GM04503 (cell line): ENCODE measurements at places on chromosomes 3 and 15.

DNA sequence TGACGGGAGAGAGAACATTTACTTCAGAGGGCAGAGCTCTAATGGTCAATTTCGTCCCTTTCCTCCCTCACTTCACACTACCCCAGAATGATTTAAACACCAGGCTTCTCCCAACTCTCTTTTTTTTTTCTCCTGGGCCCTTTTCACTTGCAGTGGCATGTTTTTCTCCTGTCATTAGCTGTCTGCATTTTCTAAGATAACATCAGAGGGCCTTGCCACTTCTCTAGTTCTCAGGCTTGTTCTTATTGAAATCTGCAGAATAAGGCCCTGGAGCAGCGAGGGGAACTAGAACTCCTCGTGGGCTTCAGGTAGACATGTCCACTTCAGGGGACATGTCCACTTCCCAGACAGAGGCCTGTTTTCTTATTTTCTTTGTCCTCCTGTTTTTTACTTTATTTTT, 514.4 kb upstream of the TBL1XR1 start:
- DNase-seq: no peak

DNA sequence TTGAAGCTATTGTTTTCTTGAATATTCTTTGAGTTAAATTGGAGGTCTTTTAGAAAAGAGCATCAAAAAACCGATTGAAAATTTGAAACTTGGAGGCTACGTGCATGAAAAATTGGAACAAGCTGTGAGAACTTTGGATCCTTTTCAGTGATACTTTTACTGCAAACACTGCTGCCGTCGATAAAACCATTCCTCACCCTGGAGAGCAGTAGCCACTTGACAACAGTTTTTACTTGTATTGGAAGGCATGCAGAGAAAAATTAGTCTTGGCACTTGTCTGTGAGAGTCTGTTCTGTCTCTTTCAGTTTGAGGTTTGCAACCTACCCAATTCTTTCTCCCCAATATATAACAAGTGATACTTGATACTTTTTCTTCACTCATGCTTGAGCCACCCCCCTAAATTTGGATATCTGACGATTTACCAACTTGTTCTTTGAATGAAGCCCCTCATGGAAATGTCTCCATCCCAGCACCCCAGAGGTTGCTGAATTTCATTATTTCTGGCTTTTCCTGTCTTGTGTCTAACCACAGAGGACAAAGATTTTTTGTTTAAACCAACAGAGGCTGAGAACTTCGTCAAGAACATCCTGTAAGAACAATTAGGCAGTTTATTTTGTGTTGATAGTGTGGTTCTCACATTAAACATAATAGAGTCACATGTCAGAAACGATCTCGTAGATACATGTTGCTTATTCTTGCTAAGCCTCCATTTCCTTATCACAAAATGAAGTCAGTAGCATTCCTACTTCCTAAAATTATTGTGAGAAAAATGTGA, 307.3 kb upstream of the PLSCR5 start:
- no peak for DNase-seq

DNA sequence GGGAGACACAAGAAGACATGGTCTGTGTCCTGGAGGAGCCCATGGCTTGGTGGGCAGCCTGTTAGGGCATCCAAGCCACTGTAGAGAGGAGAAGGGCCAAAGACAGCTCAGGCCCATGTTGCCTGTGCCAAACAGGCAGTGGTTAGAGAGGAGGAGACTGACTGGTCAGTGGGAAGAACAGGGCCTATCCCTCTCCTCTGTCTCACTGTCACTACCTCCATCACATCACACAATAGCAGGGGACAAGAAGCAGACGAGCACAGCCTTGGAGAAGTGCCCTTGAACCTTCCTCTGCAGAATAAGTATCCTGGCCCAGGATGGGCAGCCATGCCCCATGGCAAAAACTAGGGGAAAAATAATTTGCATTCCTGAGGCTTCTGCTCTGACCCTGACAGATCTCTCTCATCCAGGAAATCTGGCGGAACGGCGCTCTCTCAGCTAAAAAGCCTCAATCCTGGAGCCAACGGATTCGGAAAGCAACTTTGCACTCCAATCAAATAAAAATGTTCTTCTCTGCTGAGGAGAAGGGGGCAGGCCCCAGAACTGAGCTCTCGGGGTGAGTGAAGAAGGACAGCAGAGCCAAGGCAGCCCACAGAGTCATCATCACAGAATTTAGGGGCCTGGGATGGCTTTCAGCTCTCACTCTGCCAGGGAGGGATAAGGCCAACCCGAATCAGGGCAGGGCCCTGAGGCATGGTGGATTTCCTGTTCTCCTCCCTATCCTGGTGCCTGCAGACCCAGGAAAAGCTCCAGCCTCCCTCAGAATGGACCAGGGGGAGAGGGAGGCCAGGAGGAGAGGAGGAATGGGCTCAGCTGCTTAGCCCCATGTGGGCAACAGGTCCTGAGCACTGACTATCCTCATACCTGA, 1.6 kb downstream of the SHF start:
- DNase-seq: no peak

DNA sequence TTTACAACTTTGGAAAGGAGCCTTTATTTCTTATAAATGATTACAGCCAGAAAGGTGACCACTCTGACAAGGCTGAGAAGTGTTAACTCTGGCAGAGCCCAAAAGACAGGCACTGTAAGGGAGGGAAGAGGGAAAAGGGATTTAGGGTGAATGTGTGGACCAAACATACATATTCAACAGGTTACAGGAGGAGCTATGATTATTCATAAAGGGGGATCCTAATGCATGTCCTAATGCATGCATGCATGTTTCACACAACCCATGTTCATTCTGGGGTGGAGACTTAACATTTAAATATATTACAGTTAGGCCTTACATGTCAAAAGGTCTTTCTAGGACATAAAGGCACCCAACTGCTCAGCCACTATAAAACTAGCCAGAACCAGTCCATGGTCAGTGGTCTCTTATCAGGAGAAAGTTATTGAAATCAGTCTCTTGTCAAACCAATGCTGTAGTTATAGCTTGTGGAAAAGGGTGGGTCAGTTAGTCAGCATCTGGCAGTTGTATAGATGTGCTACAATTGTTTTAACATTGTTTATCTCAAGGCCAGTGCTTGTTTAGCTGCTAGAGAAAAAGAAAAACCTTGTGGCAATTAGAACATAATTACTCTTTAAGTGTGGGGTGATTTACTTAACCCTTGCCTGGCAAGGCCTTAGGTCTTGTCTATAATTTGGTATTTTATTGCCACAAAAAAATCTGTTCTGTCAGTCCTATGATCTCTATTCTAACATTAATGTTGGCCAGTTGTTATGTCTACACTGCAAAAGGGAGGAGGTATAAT, 77.5 kb downstream of the RAD18 start:
- no peak for DNase-seq

- no peak for DNase-seq
These were observed 11.2 kb downstream of the CBLB start for GRCh38 chr3:105857601-105858000.

- DNase-seq: no peak
These were observed 171.0 kb downstream of the RBMS3 start for GRCh38 chr3:29451920-29452319.

- DNase-seq: peak; percentile 4
These were observed 67.9 kb downstream of the GADL1 start for GRCh38 chr3:30826531-30826942.

- DNase-seq: no peak
These were observed 82.3 kb downstream of the LRIG1 start for GRCh38 chr3:66418475-66418931.

GRCh38 chr3:79140708-79141107, 627.1 kb downstream of the ROBO1 start:
- DNase-seq: peak; percentile 27

- DNase-seq: no peak
These were observed 744 bp upstream of the ALDH1A2 start for GRCh38 chr15:58066042-58066867.

GRCh38 chr3:16239086-16239770, 25.5 kb downstream of the DPH3 start:
- DNase-seq: no peak

DNA sequence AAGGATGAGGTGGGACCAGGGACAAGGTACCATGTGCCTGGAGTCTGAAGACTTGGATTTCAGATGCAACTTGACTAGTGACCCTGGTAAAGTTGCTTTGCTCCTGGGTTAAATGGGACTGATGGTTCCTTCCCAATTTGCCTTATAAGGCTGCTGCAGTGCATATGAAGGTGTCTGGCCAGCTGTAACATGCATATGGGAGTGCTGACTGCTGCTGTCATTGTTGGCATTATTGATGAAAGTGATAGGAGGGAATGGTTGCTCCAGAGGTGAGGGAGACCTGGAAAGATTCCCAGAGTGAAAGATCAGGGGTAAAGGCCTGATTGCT, 20.5 kb downstream of the CYP8B1 start:
- DNase-seq: no peak

DNA sequence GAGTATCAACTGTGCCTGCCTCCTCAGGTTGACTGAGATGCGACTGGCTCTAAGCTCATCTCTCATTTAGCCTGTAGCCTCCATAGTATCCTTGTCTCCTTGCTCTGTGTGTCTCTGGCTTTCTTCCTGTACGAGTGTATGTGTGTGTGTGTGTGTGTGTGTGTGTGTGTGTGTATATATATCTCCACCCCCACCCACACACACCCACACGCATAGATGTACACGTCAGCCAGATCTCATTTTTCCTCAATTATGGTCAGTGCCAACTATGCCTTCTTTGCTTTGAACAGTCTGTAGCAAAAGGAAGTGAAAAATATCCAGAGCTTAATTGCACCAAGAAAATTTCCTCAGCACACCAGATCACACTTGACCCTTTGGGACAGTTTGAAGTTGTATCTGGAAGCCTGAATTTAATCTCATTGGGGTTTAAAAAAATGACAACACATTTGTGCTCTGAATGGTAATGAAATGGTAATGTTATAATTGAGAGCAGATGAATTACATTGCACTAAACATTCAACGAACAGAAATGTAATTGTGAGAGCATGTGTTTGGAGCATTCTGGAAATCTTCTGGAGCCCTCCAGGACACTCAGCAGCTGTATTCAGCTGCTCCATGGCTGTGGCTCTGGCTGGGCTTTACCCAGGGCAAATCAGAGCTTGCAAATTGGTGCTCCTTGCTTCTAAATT, 63.6 kb downstream of the RYR3 start:
- no peak for DNase-seq

DNA sequence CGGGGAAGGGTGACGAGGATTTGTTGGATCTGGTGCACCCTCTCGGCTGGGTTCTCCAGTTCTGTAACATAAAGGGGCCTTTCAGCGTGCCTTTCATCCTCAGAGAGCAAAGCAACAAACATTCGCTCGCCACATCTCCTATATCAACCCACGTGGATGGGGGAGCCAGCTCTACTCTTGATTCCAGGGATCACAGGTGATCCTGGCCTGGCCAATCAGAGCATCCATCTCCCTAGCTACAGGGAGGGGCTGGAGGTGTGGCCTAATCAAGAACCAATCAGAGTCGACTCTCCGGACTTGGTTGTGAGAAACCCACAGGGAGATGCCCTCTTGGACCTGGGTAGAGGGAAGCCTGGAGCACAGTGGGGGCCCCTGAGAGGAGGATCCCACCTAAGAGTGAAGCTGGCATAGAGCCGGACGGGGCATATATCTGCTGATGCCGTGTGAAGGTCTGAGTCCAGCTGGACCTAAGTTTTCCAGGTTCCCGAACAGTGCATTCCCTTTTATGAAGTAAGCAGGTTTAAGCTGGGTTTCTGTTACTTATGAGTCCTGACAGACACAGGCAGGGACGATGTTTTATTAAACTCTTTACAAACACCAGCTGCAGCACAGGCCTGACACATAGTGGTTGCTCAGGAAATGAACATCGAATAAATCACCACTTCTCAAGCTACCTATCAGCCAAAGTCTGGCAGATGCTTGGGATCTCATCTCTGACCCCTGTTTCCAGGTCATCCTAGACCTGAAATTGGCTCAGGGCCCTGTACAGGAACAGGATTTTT, 50.7 kb upstream of the RAD18 start:
- no peak for DNase-seq

DNA sequence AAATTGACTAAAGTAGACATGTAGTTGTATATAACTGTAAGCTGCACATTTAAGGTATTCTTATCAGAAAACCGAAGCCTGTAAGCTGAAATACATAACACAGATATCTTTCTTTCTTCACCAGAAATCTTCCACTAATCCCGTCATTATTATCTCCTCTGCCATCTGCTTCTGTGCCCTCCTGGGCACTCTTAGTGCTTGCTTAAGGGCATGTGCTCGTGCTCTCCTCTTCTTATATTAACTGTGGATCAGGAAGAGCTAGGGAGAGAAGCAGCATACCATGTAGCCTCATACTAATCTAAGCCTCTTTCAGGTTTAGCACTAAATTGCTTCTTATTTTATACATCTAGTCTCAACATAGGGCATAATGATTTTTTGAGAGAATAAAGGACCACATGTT, 60.8 kb downstream of the RIOX2 start:
- DNase-seq: no peak

DNA sequence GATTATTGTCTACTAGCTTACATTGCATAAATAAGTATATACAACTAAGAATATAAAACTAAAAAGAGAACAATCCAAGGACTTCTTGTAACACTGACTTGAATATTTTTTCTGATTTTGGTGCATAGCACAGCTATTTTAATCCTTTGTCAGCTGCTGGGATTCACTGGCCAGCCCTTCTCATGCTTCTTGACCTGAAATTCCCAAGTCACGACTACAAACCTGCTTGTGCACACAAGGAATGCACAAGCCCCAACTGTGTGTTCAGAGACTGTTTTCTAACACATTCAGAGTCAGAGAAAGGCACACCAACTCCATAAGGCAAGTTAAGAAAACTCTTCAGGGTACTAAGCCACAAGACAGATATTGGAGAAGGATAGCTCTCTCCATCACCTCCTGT, 80.9 kb downstream of the TNIK start:
- no peak for DNase-seq

- DNase-seq: peak; percentile 91
These were observed 31.4 kb downstream of the HRH1 start for GRCh38 chr3:11185564-11186317.

- DNase-seq: no peak
These were observed 18.8 kb downstream of the MAGI1 start for GRCh38 chr3:66019896-66020295.

- no peak for DNase-seq
These were observed 9.9 kb downstream of the RRP9 start for GRCh38 chr3:51931756-51932155.

DNA sequence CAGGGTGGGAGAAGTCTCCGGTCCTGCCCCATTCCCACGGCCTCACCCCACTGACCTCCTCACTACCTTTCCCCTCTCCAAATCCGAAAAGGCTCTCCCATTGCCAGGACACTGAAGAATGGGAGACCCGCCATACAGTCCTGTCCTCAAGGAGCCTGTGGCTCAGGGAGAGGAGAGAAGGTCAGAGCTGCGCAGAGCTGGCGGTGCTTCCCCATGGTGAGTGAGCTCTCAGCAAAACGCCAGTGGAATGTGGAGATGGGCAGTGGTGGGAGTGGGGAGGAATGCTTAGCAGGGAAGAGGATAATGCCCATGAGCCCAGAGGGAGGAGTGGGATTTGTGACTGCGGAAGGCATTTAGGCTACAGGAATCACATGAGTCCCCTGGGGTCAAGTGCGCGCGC, 20.1 kb downstream of the FAM43A start:
- no peak for DNase-seq

- DNase-seq: peak; percentile 36
These were observed 2.8 kb downstream of the GPD1L start for GRCh38 chr3:32109256-32109655.
